ENCODE measurements at places on chromosomes 12 and 14.
A peak's percentile ranks its signal among the peaks of the same experiment; 100 is the strongest.

DNA sequence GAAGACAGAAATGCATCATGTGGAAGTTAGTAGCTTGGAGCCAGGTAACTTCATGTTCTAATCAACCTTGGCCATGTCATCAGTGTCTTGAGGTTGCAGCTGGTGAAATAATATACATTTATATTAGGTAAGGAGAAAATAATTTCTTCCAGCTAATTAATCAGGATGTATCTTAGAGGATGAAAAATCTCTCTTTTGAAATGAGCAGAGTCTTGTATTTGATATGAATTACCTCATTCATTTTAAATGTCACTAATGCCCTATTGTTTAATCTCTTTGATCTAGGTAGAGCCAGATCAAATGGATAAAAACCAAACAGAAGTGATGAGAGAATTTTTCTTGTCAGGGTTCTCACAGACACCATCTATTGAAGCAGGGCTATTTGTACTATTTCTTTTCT is at the start of gene OR4Q2:
OR4Q2 (plus strand) TSS at position 301 of the 400 bp plus-strand sequence.
- no peak for DNase-seq

- DNase-seq = no peak
Observed at GRCh38 chr14:24563505-24563904, 12.5 kb downstream of the CTSG start.

DNA sequence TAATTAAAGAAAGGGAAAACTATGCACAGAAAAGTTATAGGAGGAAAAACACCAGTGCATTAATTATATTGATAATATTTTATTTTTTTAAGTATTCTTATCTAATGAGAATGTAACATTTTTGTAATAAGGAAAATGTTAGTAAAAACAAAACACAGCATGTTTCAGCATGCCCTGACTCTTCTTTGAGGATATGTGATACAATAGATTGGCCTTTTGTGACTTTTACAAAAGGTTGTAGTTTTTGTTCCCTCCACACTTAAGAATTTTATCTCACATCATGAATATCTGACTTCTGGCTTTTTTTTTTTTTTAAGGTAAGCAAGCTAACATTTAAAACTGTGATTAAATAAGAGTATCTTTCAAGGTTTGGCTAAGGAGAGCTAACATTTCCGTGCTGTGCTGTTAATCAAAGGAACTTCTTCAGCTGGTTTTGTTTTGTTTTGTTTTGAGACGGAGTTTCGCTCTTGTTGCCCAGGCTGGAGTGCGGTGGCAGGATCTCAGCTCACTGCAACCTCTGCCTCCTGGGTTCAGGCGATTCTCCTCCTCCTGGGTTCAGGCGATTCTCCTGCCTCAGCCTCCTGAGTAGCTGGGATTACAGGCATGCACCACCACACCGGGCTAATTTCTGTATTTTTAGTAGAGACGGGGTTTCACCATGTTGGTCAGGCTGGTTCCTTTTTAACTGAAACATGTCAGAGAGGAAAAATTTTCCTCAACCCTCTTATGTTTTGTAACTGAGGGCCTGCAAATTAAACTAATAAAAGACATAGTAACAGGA is 30.8 kb upstream of the RESF1 start:
- DNase-seq = no peak

- peak; percentile 84 for DNase-seq
Observed at GRCh38 chr12:44377443-44378187, 498.5 kb downstream of the NELL2 start.

- no peak for DNase-seq
Observed at GRCh38 chr12:5442251-5443006, 10.5 kb downstream of the NTF3 start.
